Effector CD8-positive, alpha-beta T cell (primary cell): ENCODE measurements at places on chromosomes 7 and 10.

- no peak for DNase-seq
These were observed 17.7 kb upstream of the IGFBP3 start for GRCh38 chr7:45938626-45939302.

DNA sequence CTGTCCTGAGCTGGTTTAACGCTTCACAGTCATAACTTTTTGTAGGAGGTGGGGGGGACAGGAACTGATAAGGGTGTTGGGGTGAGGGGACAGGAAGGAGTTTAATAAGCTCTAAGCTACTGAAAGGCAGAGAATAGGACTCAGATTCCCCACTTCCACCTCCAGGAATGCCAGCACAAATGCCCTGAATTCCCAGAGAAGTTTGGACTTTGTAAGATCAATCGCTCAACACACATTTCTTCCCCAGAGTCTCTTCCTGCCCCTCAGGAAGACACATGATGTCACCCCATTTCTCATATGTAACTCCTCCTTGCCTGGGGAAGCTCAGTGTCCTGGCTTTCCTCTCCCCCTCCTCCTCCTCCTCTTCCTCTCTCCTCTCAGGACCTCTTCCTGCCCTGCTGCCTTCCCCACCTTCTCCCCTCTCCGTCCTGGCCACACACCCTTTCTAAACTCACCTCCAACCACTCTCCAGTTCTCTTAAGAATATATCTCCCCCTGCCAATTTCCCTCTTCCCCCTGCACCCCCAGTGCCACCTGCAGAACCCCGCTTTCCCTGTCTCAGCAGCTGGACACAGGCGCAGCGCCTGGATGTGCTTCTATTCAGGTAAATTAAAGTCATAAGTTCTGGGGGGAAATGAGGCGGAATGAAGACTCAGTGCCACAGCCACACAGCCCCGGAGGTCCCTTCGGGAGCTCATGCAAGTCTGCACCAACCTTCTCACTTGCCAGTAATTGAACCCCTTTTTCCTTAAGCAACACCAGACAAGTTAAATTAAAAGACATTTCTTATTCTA lies 5.3 kb upstream of the LOXL4 start:
- DNase-seq = no peak

DNA sequence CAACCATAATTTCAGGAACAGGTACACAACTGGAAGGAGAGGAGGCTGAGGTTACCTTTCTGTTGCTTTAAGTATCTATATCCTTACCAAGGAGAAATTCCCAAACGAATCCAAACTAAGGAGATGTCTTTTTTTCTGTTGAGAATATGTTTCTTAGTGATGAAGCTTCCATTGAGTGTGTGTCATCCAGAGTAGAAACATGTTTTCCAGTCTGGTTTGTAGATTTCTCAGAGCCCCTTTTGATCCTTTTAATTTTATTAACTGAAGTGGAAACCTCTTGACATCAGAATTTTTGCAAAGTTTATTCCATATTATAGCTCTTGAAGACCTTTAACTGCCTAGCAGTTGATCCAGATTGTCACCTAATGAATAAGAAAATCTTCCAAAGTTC lies 207.1 kb upstream of the FERD3L start:
- DNase-seq = no peak

GRCh38 chr10:102402512-102402896 lies 7.0 kb downstream of the NFKB2 start:
- DNase-seq = no peak

- no peak for DNase-seq
These were observed 786 bp downstream of the ATP5F1C start for GRCh38 chr10:7788639-7789286.
